ENCODE measurements at places on chromosomes 7 and 10.

- no peak for DNase-seq
Observed at GRCh38 chr7:36916619-36917018, 192.3 kb upstream of the AOAH start.

GRCh38 chr7:139026551-139026950 is 9.3 kb downstream of the ZC3HAV1L start:
- DNase-seq = no peak

GRCh38 chr10:21814866-21815265 is 188.7 kb downstream of the DNAJC1 start:
- DNase-seq = no peak

- no peak for DNase-seq
Observed at GRCh38 chr10:75408509-75408875, 6.9 kb upstream of the ZNF503 start.

- no peak for DNase-seq
Observed at GRCh38 chr10:33801705-33802104, 467.2 kb upstream of the NRP1 start.

GRCh38 chr7:115267503-115267902 is 345.6 kb downstream of the MDFIC start:
- DNase-seq = no peak
